Spinal cord (tissue), 10 donors: ENCODE measurements at places on chromosomes 7 and 10.

DNA sequence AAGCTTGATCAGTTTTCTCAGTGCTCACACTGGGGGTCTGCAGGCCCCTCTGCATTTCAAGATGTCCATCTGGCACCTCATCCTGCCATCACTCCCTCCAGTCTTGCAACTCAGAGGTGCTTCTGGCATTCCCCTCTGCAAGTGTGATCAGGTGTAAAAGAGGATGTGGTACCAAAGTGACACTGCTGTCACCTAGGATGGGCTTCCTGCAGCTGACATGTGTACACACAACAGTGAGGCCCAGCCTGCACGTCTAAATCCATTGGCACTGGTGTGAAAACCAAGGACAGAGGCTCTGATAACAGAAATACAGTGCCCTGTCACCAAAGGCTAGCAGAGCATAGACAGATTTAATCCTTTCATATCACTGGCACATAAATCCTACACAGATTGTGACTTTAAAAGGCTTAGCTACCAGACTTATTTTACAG lies 162.5 kb upstream of the CELF2 start:
- DNase-seq: peak; percentile 7

- DNase-seq: no peak
Observed at GRCh38 chr10:10865913-10866312, 151.8 kb upstream of the CELF2 start.

GRCh38 chr7:159172400-159172799 lies 27.7 kb upstream of the VIPR2 start:
- no peak for DNase-seq

- DNase-seq: no peak
Observed at GRCh38 chr10:89518108-89518507, 17.3 kb downstream of the SLC16A12 start.

DNA sequence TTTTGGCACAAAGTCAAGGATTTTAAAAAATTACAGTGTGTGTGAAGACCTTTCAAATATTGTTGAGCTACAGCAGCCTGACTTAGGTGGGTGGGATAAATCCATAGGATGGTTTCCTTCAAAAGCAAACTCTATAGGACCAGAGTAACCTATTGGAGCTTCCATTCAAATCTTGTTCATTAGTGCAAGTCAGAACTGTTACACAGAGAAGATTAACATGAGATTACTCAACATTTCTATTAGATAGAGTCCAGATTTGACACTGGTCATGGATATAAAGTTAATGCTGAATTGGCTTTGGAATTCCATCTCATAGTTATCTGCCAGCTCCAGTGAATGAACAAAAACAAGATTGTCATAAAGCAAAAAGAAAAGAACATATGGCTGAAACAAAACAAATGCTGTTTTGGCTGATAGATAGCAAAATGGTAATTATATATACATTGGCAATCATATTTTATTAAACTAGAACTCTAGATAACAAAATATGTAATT lies 129.6 kb upstream of the SEMA3A start:
- no peak for DNase-seq

GRCh38 chr7:107262857-107263256 lies 94.1 kb downstream of the HBP1 start:
- DNase-seq: peak; percentile 59

DNA sequence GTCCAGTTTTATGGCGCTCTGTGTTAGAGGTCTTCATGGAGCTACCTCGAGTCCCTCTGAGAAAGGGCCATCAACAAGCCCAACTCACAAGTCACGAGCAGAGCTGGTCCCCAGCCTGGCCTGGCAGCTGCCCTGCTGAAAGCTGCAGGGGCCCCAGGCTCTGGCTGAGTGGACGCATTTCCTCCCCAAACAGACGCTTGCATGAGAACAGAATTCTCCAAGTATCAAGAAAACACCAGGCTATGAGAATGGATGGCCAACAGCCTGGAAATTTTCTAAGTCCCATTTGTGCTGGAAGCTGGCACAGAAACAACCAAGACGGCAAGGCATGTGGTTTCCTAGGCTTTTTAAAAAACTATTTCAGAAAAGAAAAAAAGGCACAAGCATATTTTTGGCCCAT lies 114.8 kb downstream of the FAM53B start:
- DNase-seq: no peak

- no peak for DNase-seq
Observed at GRCh38 chr7:30472784-30473775, 5.5 kb downstream of the NOD1 start.

- DNase-seq: no peak
Observed at GRCh38 chr7:70890147-70890969, 241.6 kb upstream of the GALNT17 start.

DNA sequence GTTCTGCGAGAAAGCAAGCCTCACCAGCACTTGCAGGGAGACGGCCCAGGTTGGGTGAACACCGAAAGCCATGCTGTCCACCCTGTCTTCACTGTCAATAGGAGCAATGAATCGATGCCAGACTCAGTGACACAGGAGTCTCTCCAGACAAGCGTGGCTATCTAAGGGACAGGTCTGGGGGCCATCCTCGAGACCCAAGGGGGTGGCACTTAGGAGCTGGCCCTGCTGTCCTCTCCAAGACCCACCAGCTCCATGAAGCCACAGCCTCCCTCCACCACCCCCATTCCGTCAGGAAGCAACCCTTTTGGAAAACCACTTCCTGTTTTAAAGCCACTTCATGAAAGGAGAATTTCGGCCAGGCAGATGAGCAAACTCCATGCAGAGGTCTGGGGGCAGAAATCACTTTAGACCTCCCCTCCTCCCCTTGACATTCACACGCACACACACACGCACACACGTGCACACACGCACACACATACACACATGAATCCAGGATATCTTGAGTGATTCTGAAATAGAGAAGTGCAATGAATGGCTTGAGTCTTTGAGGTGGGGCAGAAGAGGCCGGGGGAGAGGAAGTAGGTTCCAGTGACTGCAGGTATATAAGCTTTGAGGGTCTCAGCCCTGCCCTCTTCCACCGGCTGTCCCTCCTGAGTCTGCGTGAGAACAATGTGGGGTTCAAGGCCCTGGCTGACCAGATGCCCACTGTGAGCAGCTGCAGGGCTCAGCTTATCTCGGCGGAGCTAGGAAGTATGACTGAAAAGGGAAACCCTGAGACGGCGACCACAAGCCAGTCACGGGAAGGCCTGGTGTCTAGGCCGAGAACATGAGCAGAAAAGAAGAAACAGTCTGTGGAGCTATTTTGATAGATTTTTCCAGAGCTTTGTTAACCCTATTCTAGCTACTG lies 25.0 kb downstream of the RGS10 start:
- DNase-seq: no peak
